ENCODE measurements at places on chromosomes 7 and 10.

DNA sequence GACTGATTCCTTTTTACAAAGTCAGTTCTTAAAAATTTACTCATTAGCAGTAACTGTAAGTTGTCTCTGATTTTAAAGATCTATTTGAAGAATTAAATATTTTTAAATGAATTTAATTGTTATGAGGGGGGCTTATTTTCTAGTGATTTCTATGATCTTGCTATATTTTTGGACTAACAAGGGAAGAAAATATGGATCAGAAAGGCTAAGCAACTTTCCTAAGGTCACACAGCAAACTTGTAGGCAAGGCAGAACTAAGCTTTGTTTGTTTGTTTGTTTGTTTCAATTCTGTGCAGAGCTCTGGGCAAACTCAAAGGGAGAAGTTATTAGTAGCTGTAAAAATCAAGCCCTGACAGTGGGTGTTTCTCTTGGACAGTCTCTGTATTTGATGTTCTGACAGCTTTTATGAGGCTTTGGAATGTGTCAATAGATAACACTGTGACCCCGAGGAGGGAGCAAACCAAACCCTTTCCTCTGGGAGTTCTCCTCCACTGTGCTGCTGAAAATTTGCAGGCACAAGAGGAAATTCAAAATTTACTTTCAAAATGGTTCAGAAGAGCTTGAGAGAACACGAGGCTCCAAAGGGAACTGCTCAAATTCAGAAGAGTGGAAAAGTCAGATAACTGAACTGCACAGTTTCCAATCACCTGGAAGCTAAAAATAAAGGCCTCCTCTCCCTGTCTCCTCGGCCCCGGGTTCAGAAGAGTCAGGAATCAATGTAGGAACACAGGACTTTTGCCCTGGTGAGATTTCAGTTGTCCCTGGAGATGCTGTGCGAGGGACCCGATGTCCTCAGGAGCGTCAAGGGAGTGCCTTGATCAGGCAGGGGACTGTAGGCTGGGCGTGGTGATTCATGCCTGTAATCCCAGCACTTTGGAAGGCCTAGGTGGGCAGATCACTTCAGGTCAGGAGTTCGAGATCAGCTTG lies 325.7 kb downstream of the GATA3 start:
- DNase-seq = no peak

DNA sequence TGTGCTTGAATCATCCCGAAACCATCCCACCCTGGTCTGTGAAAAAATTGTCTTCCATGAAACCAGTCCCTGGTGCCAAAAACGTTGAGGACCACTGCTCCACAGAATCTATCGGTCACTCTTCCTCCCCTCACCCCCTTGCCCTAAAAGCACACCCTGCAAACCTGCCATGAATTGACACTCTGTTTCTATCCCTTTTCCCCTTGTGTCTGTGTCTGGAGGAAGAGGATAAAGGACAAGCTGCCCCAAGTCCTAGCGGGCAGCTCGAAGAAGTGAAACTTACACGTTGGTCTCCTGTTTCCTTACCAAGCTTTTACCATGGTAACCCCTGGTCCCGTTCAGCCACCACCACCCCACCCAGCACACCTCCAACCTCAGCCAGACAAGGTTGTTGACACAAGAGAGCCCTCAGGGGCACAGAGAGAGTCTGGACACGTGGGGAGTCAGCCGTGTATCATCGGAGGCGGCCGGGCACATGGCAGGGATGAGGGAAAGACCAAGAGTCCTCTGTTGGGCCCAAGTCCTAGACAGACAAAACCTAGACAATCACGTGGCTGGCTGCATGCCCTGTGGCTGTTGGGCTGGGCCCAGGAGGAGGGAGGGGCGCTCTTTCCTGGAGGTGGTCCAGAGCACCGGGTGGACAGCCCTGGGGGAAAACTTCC lies 784 bp upstream of the SERPINE1 start:
- DNase-seq = peak; percentile 72

- DNase-seq = no peak
These were observed 10.6 kb upstream of the GARIN1A start for GRCh38 chr7:128661446-128661845.

DNA sequence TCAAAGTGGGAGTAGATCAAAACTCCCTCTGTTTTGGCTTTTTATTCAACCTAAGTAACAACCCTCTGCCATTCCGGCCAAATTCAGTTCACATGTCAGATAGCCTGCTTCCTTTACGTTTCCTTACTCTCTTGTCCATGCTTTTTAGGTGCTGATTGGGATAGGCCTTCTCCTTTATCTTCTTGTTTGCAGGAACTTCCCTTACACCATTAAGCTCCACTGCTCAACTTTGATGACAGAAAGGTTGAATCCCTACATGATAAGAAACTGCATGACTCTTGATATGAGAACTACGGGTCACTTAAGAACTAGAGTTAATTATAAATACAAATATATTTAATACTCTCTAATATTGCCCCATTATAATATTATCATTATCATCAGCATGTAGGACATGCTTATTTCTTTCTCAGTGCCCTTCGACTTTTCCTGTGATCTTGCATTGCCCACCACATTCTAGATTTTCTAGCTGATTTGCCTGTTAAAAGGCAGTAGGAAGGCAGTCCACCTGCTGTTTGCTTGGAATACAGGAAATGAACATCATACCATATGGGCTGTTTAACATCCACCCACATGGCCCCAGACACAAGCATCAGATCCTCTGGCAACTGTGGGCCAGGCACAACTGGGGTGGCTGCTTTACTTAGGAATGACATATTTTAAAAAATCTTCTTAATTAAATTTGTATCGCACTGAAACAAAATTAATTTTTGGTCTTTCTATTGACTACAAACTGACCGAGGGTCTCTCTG lies 59.7 kb upstream of the CCDC6 start:
- peak; percentile 15 for DNase-seq

DNA sequence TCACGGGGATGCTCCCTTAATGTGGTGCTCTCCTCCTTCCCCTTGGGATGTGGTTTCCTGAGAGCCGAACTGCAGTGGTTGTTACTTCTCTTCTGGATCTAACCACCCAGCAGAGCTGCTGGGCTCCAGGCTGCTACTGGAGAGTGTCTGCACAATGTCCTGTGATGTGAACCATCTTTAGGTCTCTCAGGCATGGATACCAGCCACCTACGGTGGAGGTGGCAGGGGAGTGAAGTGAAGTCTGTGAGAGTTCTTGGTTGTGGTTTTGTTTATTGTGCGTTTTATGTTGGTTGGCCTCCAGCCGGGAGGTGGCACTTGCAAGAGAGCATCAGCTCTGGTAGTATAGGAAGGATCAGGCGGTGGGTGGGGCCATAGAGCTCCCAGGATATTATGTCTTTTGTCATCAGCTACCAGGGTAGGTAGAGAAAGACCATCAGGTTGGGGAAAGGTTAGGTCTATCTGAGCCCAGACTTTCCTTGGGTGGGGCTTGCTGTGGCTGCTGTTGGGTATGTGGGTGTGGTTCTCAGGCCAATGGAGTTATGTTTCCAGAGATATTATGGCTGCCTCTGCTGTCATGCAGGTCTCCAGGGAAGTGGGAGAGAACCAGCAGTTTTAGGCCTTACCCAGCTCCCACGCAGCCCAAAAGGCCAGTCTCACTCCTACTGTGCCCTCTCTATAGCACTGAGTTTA lies 87.9 kb downstream of the KIF20B start:
- DNase-seq = peak; percentile 59

- peak; percentile 91 for DNase-seq
These were observed 41.9 kb downstream of the PRSS2 start for GRCh38 chr7:142812437-142813215.

DNA sequence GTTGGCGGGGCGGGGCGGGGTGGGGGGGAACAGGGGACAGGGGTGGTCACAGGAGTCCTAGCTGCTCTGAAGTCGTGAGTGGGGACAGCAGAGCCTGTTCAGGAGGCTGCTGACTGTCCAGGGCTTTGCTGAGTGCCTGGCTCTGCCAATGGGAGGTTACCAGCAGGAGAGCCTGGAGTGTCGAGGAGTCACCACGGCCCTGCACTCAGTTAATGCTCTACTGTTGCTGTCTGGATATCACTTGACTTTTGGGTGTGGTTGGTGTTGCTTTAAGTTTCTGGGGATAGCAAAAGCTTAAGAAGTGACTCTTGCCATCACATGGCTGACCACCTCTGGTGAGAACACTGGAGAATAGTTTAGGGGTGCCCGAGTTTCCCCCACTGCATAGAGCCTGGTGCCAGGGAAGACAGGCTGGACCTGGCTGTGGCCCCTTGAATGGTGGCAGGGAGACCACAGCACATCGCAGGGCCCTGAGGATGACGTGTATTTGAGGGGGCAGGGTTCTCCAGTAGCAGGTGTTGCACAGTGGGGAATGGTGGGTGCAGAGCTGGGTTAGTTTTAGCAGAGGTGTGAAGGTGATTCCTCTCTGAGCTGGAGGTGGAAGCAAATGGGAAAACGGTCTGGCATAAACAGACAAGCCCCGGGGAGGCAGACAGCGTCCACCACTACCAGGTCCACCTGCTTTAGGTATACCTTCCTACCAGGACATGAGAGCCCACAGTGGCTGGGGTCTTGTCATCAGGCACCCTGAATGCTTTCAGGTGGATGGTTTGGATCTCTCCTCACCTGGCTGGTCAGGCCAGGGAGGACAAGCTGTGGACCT lies 54.2 kb upstream of the CAMK2B start:
- peak; percentile 59 for DNase-seq

DNA sequence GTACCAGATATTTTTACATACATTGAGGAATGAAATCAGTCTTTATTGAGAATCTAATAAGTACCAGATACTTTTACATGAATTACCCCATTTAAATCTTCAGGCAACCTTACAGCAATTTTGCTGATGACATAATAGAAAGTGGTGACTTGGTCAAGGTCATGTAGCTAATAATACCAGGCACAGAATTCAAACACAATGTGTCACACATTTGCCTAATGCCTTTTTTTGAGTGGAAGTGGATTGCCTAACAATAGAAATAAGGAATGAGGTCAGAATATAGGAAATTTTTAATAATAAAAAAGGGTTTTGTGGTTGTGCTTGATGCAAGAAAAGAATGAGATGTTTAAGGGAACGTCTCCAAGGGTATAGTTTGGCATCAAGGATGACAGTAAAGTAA lies 466.6 kb upstream of the IGFBP3 start:
- no peak for DNase-seq

DNA sequence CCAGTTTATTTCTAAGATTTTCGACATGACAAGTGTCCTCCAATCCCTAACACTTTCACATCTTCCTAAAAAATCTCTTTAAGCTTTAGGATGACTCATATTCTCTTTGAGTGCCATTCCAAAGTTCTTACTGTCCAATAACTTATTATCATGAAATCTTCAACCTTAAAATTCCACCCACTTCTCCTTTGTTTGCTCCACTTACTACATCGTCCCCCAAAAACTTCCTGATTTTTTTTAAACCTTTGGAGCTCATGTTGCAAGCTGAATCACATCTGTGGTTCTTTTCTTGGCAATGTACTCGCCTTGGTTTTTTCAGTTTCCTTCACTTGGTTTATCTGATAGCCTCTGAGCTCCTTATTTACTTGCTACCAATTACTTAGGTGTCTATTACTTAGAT lies 39.2 kb upstream of the JCAD start:
- DNase-seq = no peak

GRCh38 chr7:102095321-102096011 lies 191.2 kb upstream of the SH2B2 start:
- no peak for DNase-seq

DNA sequence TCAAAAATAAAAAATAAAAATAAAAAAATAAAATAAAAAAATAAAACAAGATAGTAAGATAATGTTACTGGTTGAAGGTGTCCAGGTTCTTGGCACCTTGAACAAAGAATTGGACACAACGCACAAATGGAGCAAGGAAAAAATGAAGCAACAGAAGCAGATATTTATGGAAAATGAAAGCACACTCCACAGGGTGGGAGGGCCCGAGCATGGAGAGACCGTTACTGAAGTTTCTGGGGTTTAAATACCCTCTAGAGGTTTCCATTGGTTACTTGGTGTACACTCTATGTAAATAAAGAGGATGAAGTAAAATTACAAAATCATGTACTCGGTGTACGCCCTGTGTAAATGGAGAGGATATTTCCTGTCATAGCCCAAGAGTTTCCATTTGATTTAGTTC lies 15.7 kb upstream of the PFKP start:
- no peak for DNase-seq

- DNase-seq = no peak
These were observed 98.7 kb downstream of the CALCR start for GRCh38 chr7:93475811-93476210.

GRCh38 chr10:33094263-33095051 lies 136.4 kb upstream of the ITGB1 start:
- DNase-seq = no peak

- DNase-seq = no peak
These were observed 55.3 kb downstream of the TBATA start for GRCh38 chr10:70729763-70730357.

GRCh38 chr7:43679210-43680068 lies 49.9 kb downstream of the COA1 start:
- DNase-seq = no peak

DNA sequence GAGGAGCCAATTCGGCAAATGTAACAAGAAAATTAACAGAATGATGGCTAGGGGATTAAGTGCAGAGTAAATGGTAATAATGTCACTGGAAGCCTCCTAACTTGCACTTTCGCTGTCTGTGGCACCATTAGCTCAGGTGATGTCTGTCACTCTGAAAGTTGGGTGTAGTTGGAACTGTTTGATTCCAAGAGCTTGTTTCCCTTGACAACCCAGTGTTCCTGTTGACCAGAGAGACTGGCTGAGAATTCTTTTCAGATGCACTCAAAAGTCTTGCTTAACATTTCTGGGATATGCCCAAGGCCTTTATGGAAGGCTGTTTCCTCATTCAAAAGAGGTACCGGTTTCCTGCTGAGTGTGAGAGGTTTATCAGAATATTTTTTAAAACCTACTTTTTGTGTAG lies 49.6 kb downstream of the PLPP4 start:
- DNase-seq = no peak

GRCh38 chr7:25756601-25757000 lies 395.4 kb upstream of the NFE2L3 start:
- no peak for DNase-seq

GRCh38 chr10:34721208-34721840 lies 93.8 kb downstream of the PARD3 start:
- DNase-seq = no peak

DNA sequence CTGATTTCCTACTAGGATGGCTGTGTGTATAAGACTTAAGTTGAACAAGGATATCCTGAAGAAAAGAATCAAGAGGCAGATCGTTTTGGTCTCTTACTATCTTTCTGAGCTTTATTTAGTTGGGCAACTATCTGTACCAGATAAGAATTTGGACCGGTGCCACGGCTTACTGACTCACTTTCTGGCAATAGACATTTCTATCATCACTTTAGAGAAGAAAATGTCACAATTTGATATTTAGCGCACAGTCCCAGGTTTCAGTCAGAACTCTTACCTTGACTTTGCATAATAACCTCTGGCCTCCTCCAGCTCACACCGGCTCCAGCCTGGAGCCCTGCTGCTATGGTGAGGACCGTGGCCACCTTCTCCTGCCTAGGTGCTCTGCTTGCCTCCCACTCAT lies 218.2 kb upstream of the MDFIC start:
- peak; percentile 9 for DNase-seq

GRCh38 chr7:44964831-44965440 lies 13.9 kb downstream of the MYO1G start:
- DNase-seq = no peak
